Fibroblast of lung (primary cell): ENCODE measurements at places on chromosomes 2 and 18.

- peak; percentile 86 for DNase-seq
These were observed 276.9 kb upstream of the CHAC2 start for GRCh38 chr2:53490659-53491058.

- no peak for DNase-seq
These were observed 135.9 kb downstream of the PRPF40A start for GRCh38 chr2:152581360-152581759.

GRCh38 chr2:21123473-21124393 is at the start of gene TDRD15:
Gene TDRD15 (plus strand): TSS chr2:21123968. CDS start chr2:21137468, 13,500 bp downstream.
- no peak for DNase-seq

DNA sequence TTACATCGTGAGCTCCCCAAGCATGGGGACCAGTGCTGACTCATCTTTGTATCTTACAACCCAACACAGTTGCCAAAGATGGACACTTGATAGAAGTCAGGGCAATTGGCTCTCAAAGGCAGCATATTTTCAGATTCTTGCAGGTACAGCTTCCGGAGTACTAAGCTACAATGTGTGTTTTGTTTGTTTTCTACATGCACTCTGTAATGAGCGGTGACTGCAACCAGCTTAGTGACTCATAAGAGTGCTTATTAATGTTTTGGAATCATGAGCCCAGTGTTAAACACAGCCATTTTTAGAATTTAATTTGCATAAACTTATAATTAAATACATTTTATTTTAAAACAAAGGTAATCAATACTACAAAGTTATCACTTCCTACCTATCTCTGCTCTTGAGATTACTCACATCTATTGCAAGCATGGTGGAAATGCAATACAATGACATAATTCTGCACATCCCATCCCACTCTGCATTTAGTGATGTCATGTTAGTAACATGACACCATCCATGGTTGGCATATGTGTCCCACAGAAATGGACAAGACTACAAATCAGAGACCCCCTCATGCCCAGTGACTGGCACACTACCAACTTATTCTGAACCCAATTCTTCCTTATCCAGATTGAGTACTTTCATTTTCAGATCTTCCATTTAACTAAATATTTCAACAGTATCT is 399.8 kb upstream of the ST6GAL2 start:
- no peak for DNase-seq

DNA sequence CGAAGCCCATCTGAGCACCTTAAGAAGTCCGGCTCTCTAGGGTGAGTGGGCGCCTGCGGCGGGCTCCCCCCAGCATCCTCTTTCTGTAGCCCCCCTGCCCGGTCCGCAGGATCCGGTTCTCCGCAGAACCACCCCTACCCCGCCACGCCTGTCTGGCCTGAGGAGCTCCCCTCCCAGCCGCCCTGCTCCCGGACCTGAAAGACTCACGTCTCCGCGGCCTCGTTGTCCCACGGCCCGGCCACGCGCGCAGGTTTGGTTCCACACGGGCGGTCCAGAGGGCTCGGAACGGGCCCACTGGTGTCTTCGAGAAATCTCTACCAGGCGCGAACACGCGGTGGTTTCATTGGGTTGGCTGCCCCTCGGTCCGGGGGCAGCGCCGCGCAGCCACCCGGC is 237 bp downstream of the SLC39A6 start:
- no peak for DNase-seq

DNA sequence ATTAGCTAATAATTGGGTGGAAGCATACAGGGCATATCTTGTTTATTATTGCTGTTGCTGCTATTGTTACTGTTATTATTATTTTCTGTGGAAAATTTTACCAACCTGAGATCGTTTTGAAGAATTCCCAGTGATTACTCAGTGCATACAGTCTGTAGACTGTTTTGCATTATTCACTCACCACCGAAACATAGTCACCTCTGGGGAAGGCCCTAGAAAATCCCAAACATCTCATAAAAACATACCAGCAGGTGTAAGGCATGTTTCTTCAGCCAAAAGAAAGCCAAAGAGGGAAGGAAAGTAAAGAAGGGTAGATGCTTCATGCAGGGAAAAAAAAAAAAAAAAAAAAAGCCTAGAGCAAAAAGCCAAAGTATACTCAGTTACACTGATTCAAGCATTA is 647.7 kb downstream of the BCL11A start:
- no peak for DNase-seq

DNA sequence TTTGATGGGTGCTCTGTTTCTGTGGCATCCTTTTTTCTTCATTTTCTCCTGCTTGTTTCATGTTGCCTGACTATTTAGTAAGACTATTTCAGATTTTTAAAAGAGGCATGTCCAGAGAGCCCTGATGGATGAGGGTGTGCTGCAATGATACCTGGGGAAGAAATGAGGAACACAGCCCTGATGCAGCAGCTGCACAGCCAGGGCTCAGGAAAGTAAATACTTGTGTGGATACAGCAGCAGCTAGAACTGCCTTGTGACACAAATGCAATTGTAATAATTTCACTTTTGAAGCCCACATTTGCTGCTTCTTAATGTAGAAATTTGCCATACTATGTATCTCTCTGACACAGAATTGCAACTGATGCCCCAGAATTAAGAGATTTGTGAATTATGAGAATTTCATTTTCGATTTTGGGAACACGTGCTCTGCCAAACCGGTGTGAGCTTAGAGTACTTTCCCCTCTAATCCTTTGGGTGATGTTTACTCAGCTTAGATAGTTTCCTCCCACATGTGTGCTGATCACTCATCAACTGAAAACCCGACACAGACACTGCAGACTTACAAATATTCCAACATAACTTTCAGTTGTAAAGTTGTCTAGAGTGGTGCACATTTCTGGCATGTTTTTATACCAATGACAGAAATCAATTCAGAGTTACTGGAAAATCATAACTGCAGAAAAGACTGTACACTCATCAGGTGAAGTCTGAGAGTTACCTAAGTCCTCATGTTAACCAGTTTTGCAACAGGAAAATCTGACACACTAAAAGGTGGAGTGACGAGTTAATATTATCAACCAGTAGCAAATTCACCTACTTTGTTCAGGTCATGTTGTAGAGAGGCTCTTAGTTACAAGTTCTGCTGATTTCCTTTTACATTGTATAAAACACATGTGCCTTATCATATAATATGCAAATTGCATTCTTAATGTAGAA is 383.4 kb downstream of the CBLN2 start:
- DNase-seq, result no peak
